ENCODE measurements at places on chromosomes 1 and 21.

GRCh38 chr1:9181176-9181906 is 52.4 kb upstream of the GPR157 start:
- DNase-seq = no peak

DNA sequence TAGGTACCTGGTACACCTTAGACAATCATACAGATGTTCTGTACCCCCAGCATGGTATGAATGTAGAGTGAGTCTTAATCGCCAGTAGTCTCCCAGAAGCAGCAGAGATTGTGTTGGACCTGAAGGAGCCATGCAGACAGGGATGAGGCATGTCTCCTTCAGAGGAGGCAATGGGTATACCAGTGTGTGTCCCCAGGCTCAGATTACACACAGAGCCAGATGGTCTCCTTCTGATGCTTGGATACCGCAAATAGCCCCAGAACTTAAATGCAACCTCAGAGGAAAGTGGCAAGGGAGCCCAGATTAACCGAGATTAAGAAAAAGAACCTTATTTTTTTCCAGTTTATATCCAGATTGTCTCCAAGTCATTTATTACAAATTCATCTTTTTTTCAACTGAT is 96.8 kb upstream of the C21orf91 start:
- DNase-seq = no peak

DNA sequence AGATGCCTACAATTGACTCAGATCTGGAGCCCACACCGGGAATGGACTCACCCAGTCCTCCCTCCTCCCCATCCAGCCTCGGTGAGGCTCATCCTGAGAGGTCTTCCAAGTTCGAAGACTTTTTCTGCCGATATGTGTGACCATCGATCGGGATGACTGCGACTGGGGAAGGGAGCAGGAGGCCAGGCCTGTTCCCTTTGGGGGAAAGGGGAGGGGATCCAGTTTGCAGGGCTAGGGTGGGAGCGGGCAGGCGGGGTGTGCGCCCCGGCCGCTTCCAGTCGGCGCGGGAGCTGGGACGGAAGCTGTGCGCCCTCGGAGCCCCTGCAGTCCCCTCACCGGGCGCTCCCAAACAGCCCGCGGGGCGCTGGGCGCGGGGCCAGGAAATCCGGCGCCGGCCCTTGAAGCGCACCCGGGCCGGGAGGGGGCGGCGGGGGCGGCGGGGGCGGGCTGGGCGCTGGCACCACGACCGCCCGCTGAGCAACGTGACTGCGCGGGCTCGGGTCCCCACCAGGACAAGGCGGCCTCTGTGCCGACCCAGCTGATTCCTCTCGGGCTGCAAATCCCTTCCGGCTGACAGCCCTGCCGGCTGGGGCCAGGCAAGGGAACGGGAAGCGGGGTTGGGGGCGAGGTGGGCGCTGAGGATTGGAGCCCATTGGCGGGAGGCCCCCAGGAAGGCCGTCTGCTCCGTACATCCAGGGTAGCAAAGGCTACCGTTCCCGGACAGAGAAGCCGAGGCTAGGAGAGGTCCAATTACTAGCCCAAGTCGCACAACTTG is 103.9 kb downstream of the EBNA1BP2 start:
- DNase-seq = no peak

DNA sequence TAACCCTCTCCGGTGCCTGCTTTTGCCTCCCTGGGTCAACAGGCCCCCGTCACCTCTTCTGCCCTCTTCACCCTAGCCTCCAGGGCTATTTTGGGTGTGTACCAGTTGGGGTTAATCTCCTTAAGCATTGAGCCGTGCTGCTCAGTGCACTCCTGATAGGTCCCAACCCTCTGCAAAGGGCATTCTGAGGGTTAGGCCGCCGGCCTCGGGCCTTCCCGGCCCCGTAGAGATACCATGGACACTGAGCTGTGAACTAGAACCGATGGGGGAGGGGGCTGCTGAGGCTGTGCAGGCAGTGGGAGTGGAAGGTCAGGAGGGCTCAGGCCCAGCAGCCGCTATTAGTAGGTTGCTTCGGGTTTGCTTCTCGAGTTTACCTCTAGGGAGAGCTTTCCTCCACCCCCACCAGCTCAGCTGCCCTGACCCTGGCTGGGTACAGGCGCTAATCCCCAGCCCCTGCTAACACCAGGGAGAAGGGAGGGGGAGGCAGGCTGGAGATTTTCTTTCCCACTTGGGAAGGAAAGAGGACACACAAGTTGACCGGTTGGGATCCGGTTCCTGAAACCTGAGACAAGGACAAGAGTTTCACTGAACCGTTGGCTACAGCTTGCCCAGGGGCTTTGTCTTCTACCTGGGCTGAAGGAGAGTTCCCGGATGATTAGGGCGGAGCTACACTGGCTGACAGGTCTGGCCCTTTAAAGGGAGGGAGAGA is 4.8 kb downstream of the LMOD1 start:
- DNase-seq = no peak

DNA sequence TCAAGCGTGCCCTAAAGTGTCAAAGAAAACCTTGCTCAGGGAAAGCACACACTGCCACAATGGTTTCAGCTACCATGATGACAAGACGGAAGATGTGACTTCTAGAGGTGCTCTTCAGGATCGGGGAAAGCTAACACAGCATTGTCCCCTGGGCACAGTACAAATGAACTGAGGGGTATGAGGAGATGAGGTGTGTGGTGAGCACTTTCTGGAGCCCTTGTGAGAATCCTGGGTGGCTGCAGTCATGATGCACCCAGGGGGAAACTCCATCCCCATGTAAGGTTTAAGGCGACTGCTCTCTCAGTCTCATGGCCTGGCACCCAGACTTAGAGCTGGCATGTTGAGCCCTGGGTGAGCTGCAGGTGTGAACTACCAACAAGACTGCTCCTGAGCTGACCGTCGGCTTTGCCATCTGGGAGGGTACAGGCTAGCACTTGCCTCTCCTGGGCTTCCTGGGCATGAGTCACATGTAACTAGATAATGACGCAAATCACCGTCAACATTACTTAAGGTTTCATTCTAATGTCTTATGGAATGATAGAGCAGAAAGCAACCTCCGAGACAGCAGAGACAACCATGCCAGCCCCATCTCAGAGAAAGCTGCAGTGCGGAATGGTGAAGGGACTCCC is 144.6 kb downstream of the CLIC6 start:
- no peak for DNase-seq

DNA sequence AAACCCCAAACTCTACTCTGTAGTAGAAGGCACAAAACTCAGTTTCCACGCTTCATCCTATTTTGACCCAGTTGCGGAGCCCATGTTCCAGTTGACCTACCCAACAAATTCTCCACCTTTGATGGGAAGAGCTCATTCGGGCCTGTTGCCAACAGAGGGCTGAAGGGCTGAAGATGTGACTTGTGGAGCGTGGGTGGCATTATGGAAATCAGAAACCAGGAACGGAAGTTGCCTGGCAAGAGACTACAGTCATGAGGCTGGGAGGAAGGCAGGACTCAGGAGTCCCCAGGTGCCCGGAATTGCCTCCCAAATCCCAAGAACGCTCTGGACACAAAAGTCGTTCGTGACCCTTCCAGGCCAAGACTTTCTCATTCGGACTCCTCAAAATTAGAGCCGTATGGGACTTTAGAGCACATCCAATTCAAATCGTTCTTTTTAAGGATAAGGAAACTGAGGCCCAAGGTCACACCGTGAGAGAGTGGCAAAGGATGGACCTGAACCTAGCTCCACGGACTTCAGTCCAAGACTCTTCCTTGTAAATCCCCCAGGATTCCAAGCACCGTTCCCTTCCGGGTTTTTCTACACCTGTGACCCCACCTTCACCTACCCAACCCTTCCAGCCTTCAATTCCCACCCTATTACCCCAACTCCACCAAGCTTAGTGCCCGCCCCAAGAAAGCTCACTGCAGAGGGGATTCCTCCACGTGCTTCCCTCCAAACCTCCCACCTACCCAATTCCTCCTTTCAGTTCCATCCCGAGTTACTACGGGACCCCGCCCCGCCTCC is 739 bp downstream of the SMG5 start:
- peak; percentile 47 for DNase-seq

DNA sequence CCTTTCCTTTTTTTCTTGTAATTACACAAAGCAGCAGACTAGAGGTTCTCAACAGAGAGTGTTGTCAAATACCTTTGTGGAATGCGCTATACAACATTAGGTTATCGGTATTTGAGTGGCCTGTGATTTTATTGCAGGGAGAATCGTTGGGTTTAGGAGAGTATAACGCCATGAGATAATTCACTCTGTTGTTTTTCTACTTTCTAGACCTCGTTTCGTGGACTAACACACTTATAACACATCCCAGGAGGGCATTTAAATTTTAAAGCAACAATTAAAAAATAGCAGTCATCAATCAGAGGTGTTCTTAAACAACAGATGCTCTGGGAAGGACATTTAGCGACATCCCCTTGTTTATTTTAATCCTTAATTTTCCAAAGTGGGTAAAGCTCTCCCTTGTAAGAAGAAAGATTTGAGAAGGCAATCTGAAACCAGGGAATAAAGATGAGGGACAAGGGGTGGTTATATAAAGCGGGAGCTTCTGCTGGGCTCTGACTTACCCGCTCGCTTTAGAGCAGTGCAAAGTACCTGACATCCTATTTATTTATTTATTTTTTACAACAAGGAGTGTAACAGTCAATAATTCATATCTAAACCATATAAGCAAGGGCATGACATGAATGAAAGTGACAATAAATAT is 4.9 kb downstream of the PBX1 start:
- peak; percentile 22 for DNase-seq

GRCh38 chr1:7351649-7352048 is 419.4 kb upstream of the VAMP3 start:
- no peak for DNase-seq

Measured in NCI-H187 (cell line).